ENCODE measurements at places on chromosomes 12 and 14. TPM values are rescaled to one million over a fixed set of nuclear protein-coding genes. Genes with fewer than 3 reads are reported as not detected.

Gene PRPH
- not detected for polyA plus RNA-seq

Gene GATC
- 11.3 TPM for polyA plus RNA-seq

Gene MMP17
- 3.0 TPM for polyA plus RNA-seq

Gene ATN1
- polyA plus RNA-seq: not detected

Gene ACOT6
- polyA plus RNA-seq: not detected

Gene INF2
- polyA plus RNA-seq: 2.9 TPM
